SHP77 (cell line): ENCODE measurements at places on chromosomes 1 and 21.

GRCh38 chr21:17612023-17612564, 607 bp downstream of the BTG3 start:
- no peak for DNase-seq

- no peak for DNase-seq
Measured at GRCh38 chr1:109910123-109910962, at the start of gene CSF1. CSF1 (plus strand) TSS chr1:109910849; CDS start chr1:109911024, 175 bp downstream.

GRCh38 chr1:2385606-2386280, 5.6 kb downstream of the MORN1 start:
- DNase-seq: no peak

DNA sequence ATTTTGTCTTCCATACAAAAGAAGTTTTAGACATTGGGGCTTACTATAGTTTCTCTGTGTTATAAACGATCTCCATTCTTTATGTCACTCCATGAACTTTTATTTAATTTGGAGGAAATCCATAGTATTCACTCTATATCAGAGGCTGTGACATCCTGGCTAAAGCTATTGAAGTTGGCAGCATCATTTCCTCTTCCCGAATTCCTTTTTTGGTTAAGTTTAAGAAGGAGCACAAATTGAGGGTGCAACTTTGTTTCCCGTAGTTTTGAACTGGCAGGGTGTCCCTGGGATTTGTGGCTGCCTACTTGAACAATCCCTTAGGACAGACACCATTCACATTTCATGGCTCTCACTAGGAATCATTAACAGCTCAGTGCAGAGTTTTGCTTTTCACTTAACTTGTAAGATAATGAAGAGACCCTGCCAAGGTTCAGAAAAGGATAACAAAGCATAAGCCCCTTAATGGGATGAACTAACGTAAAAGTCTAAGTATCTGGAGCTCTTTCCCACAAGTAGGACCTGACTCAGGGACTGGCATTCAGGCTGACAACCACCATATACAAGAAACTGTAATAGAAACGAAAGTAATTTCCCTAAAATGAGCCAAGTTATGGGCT, 13.9 kb downstream of the S1PR1 start:
- no peak for DNase-seq

- no peak for DNase-seq
Measured at GRCh38 chr1:198265073-198265661, 108.4 kb downstream of the NEK7 start.

- DNase-seq: no peak
Measured at GRCh38 chr1:85599076-85599491, 18.5 kb downstream of the CCN1 start.

DNA sequence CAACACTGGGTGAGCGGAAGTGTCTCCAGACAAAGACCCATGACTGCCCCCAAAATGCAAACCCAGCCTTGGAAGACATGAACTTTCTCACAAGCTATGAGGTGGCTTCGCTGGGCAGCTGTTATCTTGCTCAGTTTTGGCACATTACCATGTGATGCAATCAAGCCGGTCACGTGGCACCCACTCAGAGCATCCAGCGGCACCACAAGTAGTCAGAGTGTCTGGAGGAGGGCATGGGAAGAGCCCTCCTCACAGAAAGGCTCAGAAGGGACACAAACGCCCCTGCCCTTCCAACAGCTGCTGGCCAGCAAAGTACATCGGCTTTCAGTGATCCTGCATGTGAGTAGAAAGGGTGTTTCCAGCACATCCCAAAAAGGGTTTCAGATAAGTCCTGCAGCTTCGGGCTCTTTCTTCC, 145.5 kb upstream of the IRF2BP2 start:
- DNase-seq: peak; percentile 48

DNA sequence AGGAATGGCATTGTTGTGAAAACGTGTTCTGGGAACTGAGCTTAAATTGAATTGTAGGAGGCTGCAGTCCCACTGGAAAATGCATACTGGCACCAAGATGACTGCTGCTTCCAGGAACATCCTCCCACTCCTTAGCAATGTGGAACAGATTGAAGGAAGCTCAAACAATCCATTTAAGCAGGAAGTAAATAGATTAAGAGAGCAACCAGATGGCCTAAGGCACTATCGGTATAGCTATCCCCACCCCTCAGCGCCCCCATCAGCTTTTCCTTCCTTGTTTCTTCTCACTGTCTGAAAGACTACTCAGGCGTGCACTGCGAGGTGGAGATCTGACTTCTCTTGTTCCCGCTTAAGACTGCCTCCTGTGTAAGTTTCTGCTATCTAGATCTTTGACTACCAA, 4.0 kb upstream of the IFI16 start:
- no peak for DNase-seq

DNA sequence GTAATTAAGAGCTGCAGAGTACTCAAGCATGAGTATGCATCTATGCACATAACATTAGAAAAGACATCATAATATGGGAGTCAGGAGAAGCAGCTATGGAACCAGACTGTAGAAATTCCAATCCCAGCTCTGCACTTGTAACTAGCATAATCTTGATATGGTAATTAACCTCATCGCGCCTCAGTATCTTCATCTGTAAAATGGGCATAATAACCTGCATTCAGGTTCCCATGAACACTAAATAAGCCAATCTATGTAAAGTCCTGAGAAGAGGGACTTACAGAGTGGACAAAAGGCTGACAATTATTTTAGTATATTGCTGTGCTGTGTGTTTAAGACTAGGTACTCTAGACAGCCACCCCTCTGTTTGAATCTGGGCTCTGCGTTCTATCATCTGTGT, 318.9 kb upstream of the USP25 start:
- no peak for DNase-seq

GRCh38 chr1:41241354-41241748, 755 bp downstream of the SCMH1 start:
- peak; percentile 69 for DNase-seq

DNA sequence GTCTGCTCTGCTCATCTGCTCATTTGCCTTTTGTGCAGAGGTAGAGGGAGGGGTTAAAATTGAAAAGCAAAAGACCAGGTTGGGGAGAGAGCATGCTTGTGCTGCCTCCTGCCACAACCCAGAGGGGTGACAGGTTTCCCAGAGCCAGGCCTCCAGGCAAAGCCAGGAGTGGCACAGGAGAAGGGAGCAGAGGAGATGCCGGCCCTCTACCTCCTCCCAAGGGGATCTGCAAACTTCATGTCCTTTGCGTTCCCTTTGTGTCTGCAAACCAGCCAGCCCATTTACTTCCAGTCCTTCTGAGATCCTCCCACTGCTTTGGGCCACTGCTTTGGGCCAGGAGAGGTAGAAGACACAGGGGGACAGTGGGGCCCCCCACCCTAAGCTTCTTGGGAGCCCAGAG, 67.8 kb downstream of the EPHB2 start:
- DNase-seq: no peak

- DNase-seq: no peak
Measured at GRCh38 chr1:21357161-21357560, 66.9 kb upstream of the ECE1 start.

- DNase-seq: no peak
Measured at GRCh38 chr1:85616736-85617135, 36.2 kb downstream of the CCN1 start.

- DNase-seq: no peak
Measured at GRCh38 chr1:217342105-217342504, 288.8 kb downstream of the GPATCH2 start.

- no peak for DNase-seq
Measured at GRCh38 chr1:16605532-16606505, 7.5 kb downstream of the NBPF1 start.

- no peak for DNase-seq
Measured at GRCh38 chr1:33764149-33764548, 99.7 kb upstream of the HMGB4 start.

GRCh38 chr1:47629201-47629600, 191.4 kb downstream of the FOXD2 start:
- DNase-seq: no peak

DNA sequence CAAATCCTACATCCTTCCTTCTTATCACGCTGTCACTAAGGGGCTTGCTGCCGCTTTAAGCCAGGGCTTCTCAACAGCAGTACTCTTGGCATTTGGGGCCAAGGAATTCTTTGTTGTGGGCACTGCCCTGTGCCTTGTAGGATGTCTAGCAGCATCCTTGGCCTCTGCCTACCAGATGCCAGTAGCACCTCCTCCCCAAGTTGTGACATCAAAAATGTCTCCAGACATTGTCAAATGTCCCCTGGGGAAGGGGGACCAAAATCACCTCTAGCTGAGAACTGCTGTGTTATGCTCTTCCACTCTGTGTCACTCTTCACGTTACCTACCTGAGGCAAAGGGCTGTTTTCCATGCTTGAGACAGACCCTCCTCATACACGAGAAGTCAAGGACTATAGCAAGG, 400.3 kb upstream of the POU3F1 start:
- DNase-seq: no peak

DNA sequence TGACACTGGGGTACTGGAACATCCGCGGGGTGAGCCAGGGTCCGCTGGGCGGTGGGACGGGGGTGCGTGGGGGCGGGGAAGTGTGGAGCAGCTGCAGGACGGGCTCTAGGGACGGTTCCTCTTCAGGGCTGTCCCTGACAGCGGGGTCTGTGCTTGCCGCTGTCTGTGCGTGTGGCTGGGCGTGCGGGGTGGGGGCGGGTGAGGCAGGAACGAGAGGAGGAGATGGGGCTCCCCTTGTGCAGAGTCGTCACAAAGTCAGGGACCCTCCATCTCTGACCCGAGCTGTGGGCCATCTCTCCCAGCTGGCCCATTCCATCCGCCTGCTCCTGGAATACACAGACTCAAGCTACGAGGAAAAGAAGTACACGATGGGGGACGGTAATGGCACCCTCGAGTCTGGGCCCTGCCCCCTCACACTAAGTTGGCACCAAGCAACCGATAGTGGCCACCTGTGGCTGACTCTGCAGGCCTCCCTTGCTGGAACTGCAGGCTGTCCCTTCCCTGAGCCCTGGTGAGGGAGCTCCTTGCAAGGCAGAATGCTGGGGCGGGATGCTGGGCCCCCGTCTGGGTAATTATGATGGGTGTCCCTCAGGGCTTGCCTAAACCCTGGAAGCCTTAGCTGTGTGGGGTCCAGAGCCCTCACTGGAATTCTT, 392 bp downstream of the GSTM2 start:
- DNase-seq: no peak

GRCh38 chr1:72336776-72337175, 54.4 kb upstream of the NEGR1 start:
- DNase-seq: no peak

GRCh38 chr1:246067432-246068216, 439.5 kb downstream of the SMYD3 start:
- DNase-seq: no peak

- DNase-seq: peak; percentile 24
Measured at GRCh38 chr1:27726173-27727044, 648 bp downstream of the FAM76A start.
